Suppressor macrophage treated with lipopolysaccharide for 4 hours (primary cell): ENCODE measurements at places on chromosomes 3 and 15.

GRCh38 chr3:4351164-4351855, 48.1 kb downstream of the SETMAR start:
- DNase-seq: peak; percentile 70

GRCh38 chr3:52442409-52443267, 2.3 kb downstream of the SEMA3G start:
- DNase-seq: no peak

DNA sequence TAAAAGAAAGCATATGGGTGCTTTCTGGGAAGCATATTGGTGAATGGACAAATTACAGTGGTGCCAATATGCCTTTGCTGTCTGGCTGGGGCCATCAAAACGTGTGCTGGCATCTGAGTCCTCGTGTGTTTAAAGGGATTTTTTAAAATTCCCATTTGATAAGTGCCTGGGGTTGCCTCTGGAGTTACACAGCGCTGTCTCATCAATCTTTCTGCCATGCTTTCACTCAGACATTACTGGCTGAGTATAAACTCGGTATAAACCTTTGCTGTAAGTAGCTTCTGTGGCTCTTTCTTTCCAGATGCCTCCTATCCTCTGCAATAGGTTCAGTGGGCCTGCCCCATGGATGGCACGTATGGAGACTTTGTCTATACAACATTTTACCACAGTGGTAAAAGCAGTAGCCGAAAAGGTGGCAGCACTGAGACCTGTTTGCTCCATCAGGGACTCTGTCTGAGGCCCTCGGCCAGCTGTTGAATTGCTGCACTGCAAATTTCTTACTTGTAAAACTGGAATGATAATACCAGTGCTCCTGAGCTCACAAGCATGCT, 195.5 kb downstream of the LPP start:
- no peak for DNase-seq

GRCh38 chr15:69530991-69531664, 78.5 kb downstream of the RPLP1 start:
- no peak for DNase-seq

- peak; percentile 23 for DNase-seq
Observed at GRCh38 chr3:139353920-139354556, 10.2 kb downstream of the MRPS22 start.

GRCh38 chr3:110015231-110015963, 678.1 kb upstream of the DPPA4 start:
- DNase-seq: no peak

- DNase-seq: no peak
Observed at GRCh38 chr3:4429648-4430350, 37.3 kb downstream of the SUMF1 start.

DNA sequence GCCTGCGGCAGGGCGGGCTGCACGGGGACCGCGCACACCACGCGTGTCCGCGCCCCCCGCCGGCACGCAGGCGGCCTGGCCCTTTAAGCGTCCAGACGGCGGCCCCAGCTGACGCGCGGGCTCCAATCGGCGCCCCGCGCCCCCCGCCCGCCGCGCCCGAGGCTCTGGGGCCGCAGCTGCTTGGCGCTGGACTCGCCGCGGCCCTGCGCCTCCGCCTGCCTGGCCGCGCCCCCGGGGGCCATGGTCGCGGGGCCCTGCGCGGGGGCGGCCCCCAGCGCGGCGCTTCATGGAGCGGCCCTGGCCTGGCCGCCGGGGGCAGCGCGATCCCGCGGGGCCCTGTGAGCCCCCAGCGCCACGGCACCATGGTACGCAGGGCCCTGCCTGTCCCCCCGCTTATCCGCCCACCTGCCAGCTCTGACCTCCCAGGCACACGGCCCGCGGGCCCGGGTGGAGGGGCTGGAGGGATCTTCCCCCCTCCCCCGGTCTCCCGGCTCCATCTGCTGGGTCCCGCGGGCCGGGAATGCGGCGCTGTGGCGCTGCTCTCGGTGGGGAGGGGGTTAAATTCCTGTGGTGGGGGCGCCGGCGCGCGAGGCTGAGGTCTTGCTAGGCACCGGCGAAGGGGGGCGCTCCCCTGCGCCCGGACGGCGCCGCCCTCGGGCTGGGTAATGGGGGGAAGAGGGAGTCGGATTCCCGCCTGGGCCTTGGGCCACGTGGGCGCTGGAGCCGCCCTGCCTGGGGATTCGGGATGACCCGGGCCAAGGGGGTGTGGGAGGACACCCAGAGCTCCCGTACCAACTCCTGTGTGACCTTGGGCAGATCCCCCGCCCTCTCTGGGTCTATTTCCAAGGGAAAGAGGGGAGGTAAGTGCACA, 1.1 kb downstream of the ZBTB47 start:
- peak; percentile 42 for DNase-seq

DNA sequence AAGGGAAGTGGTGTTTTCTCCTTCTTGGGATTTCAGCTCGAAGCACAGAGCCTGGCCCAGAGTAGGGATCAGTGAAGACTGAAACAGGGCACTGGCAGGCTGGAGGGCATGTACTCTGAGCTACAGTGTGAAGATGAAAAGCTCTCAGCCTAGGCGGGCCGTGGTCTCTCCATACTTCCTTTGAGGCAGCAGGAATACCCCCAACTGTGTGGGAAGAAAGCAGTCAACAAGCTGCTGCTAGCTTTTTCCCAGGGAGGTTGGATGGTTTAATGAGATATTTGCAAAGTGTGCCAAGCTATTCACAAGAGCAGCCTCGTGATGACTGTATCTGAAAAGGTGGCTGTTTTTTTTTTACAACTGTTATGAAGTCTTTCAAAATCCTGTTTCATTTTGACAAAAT, 47.2 kb downstream of the NMNAT3 start:
- DNase-seq: no peak
